ENCODE measurements at places on chromosomes 2 and 18. TPM values are rescaled to one million over a fixed set of nuclear protein-coding genes. Genes with fewer than 3 reads are reported as not detected.
A peak's percentile ranks its signal among the peaks of the same experiment; 100 is the strongest.

EHBP1 gene
- 116 TPM for total RNA-seq

CNTNAP5 gene
- not detected for total RNA-seq

ADGRF3 gene
- 0.19 TPM for total RNA-seq

CFC1 gene
- total RNA-seq, result not detected

POTEC gene
- total RNA-seq, result not detected

MBP gene
- total RNA-seq, result 100 TPM

DRC1 gene
- total RNA-seq, result not detected

DOK6 gene
- not detected for total RNA-seq

KLHL30 gene
- total RNA-seq, result 0.13 TPM

THSD7B gene
- not detected for total RNA-seq

DNA sequence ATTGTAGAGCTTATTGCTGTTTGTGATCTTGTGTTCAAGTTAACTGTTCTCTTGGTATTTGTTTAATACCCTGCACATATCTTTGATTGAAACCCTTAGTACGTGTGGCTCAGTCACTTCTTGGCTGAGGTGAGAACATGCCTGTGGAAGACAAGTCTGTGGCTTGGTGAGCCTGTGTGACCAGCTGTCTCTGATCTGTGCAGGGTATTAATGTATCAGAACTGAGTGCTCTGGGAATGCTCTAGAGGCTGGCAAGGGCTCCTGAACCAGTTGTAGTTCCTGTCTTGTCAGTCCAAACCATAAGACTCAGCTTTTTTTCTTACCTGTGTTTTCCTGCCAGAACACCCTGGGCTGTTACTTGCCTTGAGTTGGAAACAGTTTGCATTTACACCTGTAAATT, 52.4 kb upstream of the EPHA4 start:
- no peaks in the 10 kb centered on the region for H3K27me3 ChIP-seq
- H3K4me3 ChIP-seq, result no peak overlapping the region
- peaks cover 3% of the 10 kb centered on the region for H3K4me1 ChIP-seq
- no peaks in the 10 kb centered on the region for H3K36me3 ChIP-seq
- no peak overlapping the region for H3K27ac ChIP-seq
- no peak for DNase-seq

GRCh38 chr2:71700041-71700657, 246.8 kb downstream of the DYSF start:
- H3K27me3 ChIP-seq, result no peaks in the 10 kb centered on the region
- H3K36me3 ChIP-seq, result no peaks in the 10 kb centered on the region
- peak; percentile 63 for DNase-seq
- H3K4me1 ChIP-seq, result peaks cover 22% of the 10 kb centered on the region
- no peak overlapping the region for H3K27ac ChIP-seq

- no peaks in the 10 kb centered on the region for H3K27me3 ChIP-seq
- no peak overlapping the region for H3K4me3 ChIP-seq
- H3K4me1 ChIP-seq, result peaks cover 11% of the 10 kb centered on the region
Measured at GRCh38 chr2:3283206-3283605, 94.4 kb downstream of the EIPR1 start.

GRCh38 chr18:13265008-13265910, 46.7 kb downstream of the LDLRAD4 start:
- H3K27me3 ChIP-seq, result no peaks in the 10 kb centered on the region
- DNase-seq, result no peak
- H3K4me3 ChIP-seq, result no peak overlapping the region
- peaks cover 74% of the 10 kb centered on the region for H3K4me1 ChIP-seq
- no peaks in the 10 kb centered on the region for H3K36me3 ChIP-seq

DNA sequence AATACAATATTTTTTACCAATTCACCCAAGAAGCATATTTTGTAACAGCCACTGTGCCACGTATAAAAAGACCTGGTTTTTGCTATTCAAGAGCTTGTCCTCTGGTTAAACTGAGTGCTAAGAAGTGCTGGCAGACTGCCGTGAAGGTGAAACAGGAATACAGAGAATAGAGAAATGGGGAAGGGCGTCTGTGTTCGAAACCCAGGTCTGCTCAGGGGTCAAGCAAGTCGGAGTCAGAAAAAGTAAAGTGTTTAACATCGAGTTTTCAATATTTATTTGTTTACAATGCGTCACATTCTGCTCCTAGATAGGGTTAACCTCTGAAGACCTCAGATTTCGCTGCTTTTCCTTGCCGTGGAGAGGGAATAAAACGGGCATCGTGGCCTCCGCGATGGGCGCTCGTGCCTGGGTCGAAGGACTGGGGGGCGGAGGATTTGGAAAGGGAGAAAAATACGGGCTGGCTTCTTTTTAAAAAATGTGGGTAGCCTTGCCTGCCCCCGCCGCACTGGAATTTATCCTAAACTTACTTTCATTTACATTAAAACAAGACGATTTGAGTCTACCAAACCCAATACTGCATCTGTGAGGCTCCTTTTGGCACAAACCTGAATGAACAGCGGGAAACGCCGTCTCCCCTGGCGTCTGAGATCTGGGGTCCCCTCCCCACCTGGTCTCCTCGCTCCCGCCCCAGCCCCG, 1.1 kb upstream of the SNTG2 start:
- H3K27ac ChIP-seq, result no peak overlapping the region
- no peak for DNase-seq
- H3K27me3 ChIP-seq, result peaks cover 50% of the 10 kb centered on the region
- peaks cover 20% of the 10 kb centered on the region for H3K4me1 ChIP-seq
- peak overlapping the region; percentile 62 for H3K4me3 ChIP-seq

GRCh38 chr2:36482576-36483214, 115.3 kb downstream of the FEZ2 start:
- H3K36me3 ChIP-seq, result peaks cover 42% of the 10 kb centered on the region
- peaks cover 27% of the 10 kb centered on the region for H3K4me1 ChIP-seq
- H3K27me3 ChIP-seq, result no peaks in the 10 kb centered on the region
- no peak for DNase-seq
- H3K27ac ChIP-seq, result no peak overlapping the region

- DNase-seq, result no peak
- no peak overlapping the region for H3K27ac ChIP-seq
- H3K4me1 ChIP-seq, result peaks cover 7% of the 10 kb centered on the region
- no peak overlapping the region for H3K4me3 ChIP-seq
Measured at GRCh38 chr2:16716024-16716423, 50.4 kb upstream of the CYRIA start.

DNA sequence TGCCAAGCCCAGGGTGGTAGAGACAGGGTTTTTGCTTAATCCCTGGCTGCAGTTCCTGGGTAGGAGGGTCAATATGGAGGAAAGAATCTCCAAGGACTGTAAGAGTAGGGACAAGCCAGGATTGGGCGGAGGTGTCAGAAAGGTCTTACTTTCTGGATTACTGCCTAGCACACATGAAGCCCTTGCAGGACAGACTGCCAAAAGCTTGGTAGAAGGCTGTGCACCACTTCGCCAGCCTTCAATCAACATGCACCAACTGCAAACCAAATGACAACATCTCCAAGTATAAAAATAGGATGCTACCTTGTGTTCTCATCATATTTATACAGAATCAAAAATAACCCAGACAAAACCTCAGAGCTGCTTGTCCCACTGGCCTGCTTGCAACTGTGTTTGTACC, 3.7 kb downstream of the ZNF142 start:
- H3K4me1 ChIP-seq, result peaks cover 26% of the 10 kb centered on the region
- peaks cover 61% of the 10 kb centered on the region for H3K36me3 ChIP-seq
- H3K27ac ChIP-seq, result no peak overlapping the region
- no peaks in the 10 kb centered on the region for H3K27me3 ChIP-seq
- no peak overlapping the region for H3K4me3 ChIP-seq

GRCh38 chr2:37232131-37232933, 874 bp downstream of the NDUFAF7 start:
- H3K27ac ChIP-seq, result peak overlapping the region; percentile 93
- no peak for DNase-seq
- peak overlapping the region; percentile 81 for H3K4me3 ChIP-seq
- no peaks in the 10 kb centered on the region for H3K27me3 ChIP-seq

GRCh38 chr2:237858294-237859081, 935 bp upstream of the RAMP1 start:
- no peaks in the 10 kb centered on the region for H3K36me3 ChIP-seq
- DNase-seq, result no peak
- H3K27ac ChIP-seq, result no peak overlapping the region

GRCh38 chr18:79825913-79826312, 28.2 kb downstream of the KCNG2 start:
- no peaks in the 10 kb centered on the region for H3K36me3 ChIP-seq
- H3K4me3 ChIP-seq, result no peak overlapping the region
- no peaks in the 10 kb centered on the region for H3K4me1 ChIP-seq
- H3K27ac ChIP-seq, result no peak overlapping the region
- DNase-seq, result no peak

DNA sequence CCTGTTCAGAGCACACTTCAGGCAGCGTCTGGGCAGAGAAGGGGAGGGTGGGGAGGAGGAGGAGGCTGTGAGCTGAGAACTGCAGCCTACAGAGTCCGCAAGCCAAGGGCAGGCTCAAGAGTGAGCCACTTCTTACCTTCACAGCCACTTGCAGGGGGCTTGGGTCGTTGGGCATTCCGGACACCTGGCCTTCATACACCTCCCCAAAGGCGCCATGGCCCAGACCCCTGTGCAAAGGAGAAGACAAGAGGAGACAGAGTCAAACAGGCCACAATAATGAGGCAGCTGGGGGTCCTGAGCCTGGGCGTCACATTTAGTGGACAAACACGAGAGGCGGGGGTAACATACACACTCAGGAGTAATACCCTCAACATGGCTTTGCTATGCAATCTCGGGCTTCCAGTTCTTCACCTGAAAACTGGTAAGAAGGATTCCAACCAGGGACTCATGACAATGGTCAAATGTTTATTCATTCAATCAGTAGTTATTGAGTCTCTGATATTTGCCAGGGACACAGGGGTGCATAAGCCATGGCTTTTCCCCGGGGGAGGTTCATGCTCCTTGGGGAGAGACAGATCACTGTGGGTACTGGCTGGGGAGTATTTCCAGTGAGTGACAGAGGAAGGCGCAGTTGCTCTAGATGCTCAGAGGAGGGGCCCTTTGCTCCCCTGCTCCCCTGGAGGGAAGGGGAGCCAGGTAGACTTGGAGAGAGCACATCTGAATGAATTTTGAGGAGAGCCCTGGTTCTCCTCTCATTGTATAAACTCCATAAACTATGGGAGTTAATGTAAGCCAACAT, 107.4 kb downstream of the CLIP4 start:
- H3K4me1 ChIP-seq, result peaks cover 23% of the 10 kb centered on the region
- H3K4me3 ChIP-seq, result no peak overlapping the region
- H3K27me3 ChIP-seq, result peaks cover 12% of the 10 kb centered on the region
- H3K36me3 ChIP-seq, result no peaks in the 10 kb centered on the region
- no peak overlapping the region for H3K27ac ChIP-seq

DNA sequence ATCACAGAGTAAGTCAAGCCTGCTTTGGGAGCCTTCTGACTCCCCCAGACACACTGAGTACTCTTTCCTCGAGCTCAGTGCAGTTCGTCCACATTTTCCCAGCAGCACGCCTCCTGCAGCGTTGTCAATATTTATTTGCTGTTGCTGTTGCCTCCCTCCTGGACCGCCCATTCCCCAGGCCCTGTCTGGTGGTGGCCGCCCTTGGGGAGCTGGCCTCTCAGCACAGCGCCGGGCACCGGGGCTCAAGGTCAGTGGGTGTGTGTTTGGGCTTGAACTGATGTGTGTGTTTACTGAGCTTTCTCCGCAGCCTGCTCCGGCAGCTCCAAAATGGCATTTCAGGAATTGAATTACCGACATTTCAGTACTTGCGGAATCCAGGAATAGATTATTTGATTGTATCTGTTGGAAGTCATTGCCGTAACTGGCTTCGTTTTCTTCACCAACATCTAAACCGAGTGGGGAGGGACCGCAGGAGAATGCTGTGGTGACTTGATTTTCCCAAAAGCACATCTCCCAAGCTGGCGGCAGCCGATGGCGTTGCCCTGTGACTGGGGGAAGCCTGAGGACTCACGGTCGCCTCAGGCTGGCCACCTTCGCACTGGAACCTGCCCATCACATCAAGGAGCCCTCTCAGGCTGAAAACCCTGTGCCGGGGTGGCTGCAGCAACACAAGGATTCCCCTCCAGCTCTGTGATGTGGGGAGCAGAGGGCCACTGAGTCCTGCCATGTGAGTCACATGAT, 66.0 kb downstream of the HPCAL1 start:
- DNase-seq, result no peak
- no peaks in the 10 kb centered on the region for H3K36me3 ChIP-seq
- no peaks in the 10 kb centered on the region for H3K4me1 ChIP-seq
- no peak overlapping the region for H3K27ac ChIP-seq
- no peaks in the 10 kb centered on the region for H3K27me3 ChIP-seq

DNA sequence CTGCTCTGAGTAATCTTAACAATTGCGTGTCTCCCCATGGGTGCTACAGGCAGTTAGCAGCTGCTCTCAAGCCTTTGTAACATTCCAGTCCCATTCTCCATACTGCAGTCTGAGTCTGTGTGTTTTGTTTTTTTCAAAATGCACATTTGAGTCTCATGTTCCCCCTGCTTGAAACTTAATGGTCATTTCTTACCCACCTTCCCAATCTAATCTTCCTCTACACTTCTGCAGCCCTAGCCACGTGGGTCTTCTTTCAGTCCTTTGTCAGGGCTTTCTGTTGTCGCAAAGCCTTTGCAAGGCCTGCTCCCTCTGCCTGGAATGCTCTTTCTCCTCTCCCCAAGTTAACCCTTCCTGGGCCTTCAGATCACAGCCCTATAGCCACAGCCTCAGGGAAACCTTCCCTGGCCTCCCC, 24.5 kb downstream of the ELAC1 start:
- no peak for DNase-seq
- H3K36me3 ChIP-seq, result peaks cover 3% of the 10 kb centered on the region
- no peak overlapping the region for H3K27ac ChIP-seq
- no peaks in the 10 kb centered on the region for H3K27me3 ChIP-seq
- H3K4me3 ChIP-seq, result no peak overlapping the region

GRCh38 chr2:101788565-101788964, 91.1 kb downstream of the MAP4K4 start:
- H3K36me3 ChIP-seq, result no peaks in the 10 kb centered on the region
- no peak for DNase-seq
- H3K4me1 ChIP-seq, result peaks cover 30% of the 10 kb centered on the region
- no peak overlapping the region for H3K4me3 ChIP-seq
- H3K27ac ChIP-seq, result no peak overlapping the region

GRCh38 chr2:172710584-172711047, 25.0 kb upstream of the RAPGEF4 start:
- no peaks in the 10 kb centered on the region for H3K4me1 ChIP-seq
- H3K27me3 ChIP-seq, result no peaks in the 10 kb centered on the region
- H3K36me3 ChIP-seq, result no peaks in the 10 kb centered on the region
- DNase-seq, result no peak
- H3K27ac ChIP-seq, result no peak overlapping the region
- no peak overlapping the region for H3K4me3 ChIP-seq

GRCh38 chr2:118929059-118929458, 12.9 kb upstream of the MARCO start:
- no peak overlapping the region for H3K4me3 ChIP-seq
- peaks cover 7% of the 10 kb centered on the region for H3K27me3 ChIP-seq
- H3K36me3 ChIP-seq, result no peaks in the 10 kb centered on the region
- no peak overlapping the region for H3K27ac ChIP-seq

DNA sequence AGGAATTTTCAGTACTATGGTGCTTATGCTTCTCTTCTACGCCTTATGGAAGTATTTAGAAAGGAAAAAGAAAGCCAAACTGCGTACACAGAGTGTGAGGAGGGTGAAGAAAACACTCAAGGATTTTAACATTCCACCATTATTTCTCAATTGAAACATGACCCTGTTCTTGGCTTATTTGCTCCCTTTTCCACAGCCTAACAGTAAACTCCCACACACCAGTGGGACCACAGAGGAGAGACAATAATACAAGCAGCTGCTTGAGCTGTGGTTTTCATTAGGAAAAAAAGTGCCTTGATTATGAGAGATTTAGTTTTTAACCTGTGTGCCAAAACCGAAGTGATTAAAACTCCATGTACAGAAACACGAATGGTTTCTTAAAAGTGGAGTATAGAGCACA, 134.3 kb downstream of the MEP1B start:
- no peaks in the 10 kb centered on the region for H3K27me3 ChIP-seq
- no peak for DNase-seq
- peaks cover 10% of the 10 kb centered on the region for H3K4me1 ChIP-seq
- H3K4me3 ChIP-seq, result no peak overlapping the region
- H3K27ac ChIP-seq, result no peak overlapping the region
- no peaks in the 10 kb centered on the region for H3K36me3 ChIP-seq

Measured in suprapubic skin (tissue), 4 donors.